ENCODE measurements at places on chromosomes 11 and 22.

DNA sequence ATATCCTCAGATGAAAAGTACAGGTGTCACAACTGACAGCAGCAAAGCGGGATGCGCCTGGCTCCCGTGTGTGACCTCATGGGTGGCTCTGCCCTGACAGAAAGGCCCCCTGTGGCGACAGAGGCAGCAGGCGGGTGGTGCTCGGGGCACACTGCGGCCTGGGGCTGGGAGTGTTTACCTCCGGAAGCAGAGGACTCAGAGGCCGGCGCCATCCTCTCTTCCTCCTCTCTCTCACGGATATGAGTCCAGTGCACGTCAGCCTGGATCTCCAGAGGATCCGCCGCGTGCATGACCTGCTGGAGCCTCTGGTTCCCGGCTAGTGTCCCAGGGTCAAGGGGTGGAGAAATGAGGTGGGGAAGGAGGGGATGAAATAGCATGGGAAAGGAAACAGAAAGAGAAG is 53.2 kb upstream of the BID start:
- DNase-seq = no peak

GRCh38 chr11:297051-297585 is 2.2 kb downstream of the IFITM5 start:
- DNase-seq = no peak

GRCh38 chr22:50473088-50473487 is 1.7 kb downstream of the SBF1 start:
- peak; percentile 40 for DNase-seq

- no peak for DNase-seq
Measured at GRCh38 chr11:104830508-104830907, 67.8 kb downstream of the CASP12 start.

GRCh38 chr11:104073950-104074705 is 37.7 kb downstream of the DDI1 start:
- DNase-seq = no peak

DNA sequence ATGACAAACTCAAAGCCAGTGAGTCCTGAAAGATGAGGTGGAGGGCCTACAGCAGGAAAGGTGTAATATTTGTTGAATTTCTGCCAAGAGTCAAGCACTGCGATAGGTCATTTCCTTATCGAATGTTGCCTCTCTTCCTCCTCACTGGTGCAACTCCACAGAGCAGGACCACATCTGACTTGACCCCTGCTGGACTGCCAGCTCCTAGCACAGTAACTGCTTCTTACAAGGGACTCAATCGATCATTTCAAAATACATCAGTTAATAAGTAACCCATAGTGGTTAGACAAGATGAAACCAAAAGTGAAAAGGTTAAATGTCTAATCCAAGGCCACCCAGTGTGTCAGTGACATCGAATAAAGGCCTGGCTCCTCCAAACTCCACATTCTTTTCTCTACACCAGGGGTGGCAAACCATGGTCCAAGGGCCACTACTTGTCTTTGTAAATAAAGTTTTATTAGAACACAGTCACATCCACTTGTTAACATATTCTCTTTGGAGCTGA is 98.5 kb upstream of the CSNK2A3 start:
- DNase-seq = no peak

GRCh38 chr11:88475991-88476418 is 138.5 kb upstream of the CTSC start:
- no peak for DNase-seq

- no peak for DNase-seq
Measured at GRCh38 chr11:298406-299065, 790 bp downstream of the IFITM5 start.

DNA sequence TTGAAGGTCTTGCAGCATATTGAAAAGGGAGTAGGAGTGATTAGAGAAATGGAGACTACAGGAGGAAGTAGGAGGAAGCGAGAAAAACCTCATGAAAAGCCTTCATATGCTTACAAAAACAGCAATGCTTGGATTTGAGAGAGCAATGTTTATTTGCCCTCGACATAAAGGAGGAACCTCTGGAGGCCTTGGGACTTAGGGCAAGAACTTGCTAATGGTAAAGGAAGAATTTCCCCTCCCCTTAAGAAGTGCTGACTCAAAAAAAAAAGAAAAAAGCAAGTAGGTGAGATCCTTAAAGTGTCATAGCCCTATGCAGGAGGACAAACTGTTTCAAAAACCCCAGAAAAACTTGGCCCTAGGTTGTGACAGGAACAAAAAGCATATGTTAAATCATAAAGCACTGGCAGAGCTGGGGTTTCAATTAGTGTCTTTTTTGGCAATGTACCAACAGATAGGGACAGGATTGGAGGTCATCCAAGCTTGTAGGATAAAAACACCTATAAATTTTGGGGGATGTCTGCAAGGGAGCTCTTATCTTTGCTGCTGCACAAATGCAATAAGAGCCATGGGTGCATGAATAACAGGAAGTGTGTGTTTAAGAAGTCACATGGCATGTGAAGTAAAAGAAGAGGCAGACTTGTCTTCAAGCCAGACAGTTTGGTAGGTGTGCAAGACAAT is 4.9 kb downstream of the GLYAT start:
- DNase-seq = no peak

- DNase-seq = no peak
Measured at GRCh38 chr11:118155776-118156530, 3.3 kb upstream of the SCN4B start.

- DNase-seq = no peak
Measured at GRCh38 chr22:45359627-45360026, 49.9 kb downstream of the FAM118A start.

- no peak for DNase-seq
Measured at GRCh38 chr11:17510507-17511206, 33.6 kb downstream of the USH1C start.

DNA sequence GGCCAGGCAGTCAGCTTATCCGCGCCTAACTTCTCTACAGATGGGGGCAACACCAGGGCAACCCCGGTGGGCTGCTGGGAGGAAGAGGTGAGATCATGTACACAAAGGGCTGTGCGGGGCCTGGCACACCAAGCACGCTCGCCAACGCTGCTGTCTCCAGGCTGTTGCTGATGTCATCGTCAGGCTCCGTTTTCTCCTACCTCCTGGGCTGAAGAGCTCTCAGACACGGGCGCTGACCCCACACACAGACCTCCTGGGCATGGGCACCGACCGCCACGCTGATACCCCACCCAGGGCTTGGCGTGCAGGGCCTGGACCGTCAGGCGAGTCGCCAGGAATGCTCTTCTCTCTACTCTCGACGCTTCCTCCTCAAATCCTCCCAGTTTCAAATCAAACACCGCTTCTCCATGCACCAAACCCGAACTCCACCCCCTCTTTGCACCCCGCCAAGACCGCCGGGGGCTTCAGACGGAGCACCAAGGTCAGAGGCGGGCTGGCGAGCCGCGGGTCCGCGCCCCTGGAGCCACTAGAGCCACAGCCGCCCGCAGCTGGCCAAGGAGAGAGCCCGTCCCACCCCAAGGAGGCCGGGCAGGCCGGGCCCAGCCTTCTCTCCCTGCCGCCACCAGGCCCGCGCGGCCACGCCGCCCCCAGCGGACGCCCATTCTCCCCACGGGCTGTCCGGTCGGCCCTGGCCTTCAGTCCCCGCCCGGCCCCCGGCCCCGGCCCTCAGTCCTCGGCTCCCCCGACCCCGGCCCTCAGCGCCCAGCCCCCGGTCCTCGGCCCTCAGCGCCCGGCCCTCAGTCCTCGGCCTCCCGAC is 772 bp downstream of the SBF1 start:
- peak; percentile 41 for DNase-seq

DNA sequence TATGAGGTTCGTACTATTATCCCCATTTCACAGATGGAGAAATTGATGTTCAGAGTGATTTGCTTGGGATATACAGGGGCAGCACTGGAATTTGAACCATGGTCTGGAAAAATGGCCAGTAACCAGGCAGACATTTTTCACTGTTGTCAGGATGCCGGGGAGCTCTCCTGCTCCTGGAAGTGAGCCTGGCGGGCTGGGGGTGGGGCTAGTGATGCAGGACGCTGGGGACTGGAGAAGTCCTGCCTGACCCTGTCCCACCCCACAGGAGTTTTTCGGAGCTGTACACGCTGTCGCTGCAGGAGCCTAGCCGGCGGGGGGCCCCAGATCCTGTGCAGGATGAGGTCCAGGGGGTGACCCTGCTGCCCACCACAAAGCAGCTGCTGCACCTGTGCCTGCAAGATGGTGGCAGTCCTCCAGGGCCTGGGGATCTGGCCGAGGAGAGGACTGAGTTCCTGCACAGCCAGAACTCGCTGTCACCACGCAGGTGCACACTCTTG is 11.1 kb downstream of the SIPA1 start:
- DNase-seq = no peak

GRCh38 chr22:33880986-33881385 is 39.3 kb downstream of the LARGE1 start:
- DNase-seq = no peak

DNA sequence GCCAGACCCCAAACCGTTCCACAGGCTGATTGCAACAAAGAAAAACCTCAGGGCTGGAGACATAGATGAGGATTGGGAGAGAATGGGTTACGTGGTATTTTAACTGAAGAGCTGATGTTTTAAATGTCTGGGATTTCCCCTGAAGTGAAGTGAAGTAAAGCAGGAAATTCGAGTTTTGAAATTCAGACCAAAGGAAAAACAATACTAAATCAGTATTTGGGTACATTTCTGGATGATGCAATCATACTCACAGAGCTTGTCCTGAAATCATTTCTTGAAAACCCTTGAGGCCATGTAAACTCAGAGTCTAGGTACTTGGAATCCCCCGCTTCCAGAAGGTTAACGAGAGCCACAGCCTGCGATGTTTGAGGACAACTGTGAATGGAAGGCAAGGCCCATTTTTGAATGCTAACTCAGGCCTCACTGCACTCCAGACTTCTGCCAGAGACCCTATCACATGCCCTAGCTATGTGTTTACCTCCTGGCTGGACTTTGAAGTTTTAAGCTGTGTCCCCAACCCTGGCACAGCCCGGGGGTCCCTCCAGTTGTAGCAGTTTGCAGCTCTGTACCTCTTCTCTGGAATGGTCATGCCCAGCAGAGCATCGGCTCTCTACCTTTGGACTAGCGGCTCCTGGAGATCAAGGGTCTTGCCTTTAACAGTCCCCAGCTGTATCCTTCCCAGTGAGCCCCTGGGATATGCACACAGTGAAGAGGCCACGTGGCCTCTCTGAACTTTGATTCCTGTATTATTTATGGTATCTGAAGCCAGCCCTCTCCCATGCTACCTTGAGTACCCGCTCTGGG is 5.4 kb upstream of the FTH1 start:
- DNase-seq = no peak

GRCh38 chr11:77046060-77046501 is 11.9 kb downstream of the B3GNT6 start:
- DNase-seq = peak; percentile 37

DNA sequence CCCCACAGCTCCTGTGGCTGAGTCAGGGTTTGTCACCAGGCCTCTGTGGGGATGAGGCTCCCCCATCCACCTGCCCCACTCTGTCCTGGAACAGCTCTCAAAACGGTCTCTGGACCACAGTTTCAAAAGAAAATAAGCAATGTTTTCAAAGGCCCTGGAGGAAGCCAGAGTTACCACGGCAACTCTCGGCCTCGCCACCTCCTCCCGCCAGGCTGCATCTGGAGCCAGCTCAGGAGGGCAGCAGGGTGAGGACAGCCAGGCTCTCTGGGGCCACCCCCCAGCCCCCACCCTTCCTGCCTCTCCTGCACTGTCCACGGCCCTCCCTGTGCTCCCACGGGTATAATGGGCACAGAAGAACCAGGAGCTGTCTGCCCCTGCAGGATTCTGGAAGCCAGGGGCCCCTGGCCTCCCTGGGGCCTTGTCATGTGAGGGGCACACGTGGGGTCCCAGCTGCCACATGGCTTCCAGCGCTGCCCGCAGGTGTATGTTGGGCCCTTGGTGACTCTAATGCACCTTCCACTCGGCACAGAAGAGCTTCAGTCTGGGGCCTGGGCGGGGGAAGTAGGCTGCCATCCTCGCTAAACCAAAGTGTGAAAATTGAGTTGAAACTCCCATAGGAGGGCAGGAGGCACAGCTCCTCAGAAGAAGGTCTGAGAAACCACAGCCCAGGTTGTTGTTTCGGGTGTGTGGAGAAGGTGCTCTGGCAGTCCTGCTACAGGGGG is 10.3 kb downstream of the CD81 start:
- no peak for DNase-seq

DNA sequence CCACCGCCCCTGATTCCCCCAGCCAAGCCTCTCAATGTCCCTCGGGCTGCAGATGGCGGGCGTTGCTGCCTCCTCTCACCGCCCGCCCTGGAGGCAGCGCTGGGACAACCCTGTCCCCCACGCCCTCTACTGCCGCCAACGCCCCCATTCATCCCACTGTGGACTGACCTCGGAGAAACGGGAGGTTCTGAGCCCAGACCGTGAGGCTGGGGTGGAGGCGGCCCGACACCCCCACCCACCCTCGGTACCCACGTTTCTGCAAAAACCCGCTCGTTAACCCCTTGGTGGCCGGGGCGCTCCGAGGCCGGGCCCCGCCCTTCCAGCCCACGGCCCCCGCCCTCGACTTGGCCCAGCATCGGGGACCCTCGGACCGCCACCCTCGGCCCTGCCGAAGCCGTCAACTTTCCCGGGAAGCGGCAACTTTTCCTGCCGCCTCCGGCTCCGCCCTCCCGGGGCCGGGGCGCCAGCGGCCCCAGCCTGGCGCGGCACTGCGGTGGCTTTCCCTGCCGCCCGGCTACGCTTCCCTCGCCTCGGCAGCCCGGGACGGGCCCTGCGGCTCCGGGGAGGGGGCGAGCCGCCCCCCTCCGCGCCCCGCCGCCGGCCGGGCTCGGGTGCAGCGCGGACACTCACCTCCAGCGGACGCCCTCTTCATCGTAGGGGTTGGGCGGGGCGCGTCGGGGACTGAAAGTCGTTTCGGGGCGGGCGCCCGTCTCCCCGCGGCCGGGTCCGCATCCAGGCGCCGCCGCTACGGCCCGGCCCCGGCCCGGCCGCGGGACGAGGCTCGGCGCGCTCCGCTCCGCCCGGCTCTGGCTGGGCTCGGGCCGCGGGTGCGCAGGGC is 458 bp downstream of the RTN4R start:
- no peak for DNase-seq

DNA sequence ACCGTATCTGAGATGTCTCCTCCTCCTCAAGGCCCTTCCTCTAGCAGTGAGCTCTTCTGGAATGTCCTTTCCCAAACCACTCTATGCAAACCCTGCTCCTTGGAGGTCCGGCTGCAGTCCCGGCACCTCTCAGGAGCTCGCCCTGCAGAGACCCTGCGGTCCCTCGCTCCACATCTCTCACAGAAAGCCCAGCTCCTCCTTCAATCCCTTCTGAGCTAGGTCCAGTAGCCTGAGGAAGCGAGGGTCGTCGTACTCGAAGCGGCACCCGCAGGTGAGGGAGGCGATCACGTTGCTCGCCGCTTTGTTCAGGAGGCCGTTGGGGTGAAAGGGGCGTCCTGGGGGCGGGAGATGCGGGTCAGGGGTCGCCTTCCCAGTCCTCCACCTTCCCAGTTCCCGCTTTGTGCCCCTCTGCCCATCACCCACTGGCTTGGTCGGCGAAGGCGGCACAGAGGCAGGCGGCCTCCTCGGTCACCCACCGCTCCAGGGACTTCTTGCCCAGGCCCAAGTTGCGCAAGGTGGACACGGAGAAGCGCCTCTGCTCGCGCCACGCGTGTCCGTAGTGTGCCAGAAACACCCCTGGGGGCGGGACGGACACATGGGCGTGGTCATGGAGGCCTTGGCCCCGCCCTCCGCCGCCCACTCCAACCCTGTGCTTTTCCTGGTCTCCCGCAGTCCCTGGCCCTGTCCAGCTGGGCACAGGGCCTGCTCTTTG is 21.5 kb upstream of the CYP2D6 start:
- DNase-seq = no peak
